Kidney epithelial cell (primary cell): ENCODE measurements at places on chromosomes 1 and 21.

- no peak for DNase-seq
Observed at GRCh38 chr21:28196981-28197380, 795.7 kb downstream of the LTN1 start.

GRCh38 chr1:214208460-214208859 lies 72.5 kb upstream of the SMYD2 start:
- DNase-seq = no peak

DNA sequence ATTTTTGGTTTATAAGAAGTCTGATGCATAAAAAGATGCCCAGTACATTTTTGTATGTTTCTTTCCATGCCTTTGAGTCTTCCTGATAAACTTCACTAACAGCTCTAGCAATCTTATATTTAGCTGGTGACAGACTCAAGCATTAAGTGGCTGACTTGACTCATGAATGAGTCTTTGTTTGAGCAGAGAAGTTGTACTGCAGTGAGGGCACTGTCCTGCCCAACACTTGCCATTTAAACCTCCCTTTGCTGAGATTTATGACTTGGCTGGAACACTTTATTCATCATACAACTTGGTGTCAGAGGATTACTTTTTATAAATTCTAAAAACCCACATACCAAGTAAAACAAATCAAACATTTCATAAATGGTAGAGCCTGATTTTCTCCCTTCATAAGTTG lies 14.6 kb upstream of the CAMSAP2 start:
- DNase-seq = no peak

DNA sequence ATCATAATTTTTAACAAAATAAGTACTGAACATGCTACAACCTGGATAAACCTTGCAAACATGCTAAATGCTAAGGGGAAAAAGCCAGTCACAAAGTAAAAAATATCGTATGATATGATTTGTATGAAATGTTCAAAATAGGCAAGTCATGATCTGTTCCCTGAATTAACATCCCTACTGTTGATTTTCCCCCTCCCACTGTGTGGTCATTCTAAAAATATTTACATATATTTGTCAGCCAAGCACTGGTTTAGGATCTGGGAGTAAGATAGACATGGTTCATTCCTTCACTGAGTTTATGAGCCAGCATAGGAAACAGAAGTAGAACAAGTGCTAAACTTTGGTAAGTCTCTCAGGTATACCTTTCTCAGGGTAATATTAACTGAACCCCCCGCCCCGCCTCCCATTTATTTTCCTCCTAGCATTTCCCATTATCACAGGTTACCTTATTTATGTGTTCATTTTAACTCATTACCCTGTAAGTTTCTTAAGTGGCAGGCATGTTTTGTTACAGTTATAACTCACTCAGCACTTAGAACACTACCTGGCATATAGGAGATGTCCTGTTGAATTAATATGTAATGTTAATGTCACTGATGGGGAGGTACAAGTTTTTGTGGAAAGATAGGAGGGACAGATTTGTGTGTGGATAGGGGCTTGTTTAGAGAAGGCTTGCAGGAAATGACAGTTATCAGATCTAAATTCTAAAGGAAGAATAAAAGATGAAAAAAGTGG lies 12.3 kb downstream of the UQCRH start:
- DNase-seq = no peak

DNA sequence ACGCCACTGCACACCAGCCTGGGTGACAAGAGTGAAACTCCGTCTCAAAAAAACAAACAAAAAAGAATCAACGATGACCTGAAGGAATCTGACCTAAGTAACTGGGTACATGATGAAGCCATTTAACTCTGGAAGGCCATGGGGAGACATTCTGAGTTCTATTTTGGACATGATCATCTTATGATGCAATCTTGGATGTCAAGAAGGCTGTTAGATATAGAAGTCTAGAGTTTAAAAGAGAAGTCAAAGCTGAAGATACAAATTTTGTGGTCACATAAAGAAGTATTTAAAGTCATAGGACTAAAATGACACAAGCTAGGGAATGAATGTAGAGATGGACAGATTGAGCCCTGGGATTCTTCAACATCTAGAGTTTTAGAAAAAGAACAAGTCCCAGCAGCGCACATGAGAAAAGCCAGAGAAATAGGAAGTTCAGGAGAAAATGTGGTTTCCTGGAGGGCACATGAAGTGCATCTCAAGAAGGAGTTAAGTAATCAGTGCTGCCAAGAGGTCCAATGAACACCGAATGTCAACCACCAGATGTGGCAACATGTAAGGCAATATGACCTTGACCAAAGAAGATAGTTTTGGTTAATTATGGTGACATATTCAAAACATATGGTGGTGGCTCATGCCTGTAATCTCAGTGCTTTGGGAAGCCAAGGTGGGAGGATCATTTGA lies 26.8 kb downstream of the ELK4 start:
- no peak for DNase-seq

- DNase-seq = peak; percentile 29
Observed at GRCh38 chr21:17572431-17572830, 40.3 kb downstream of the BTG3 start.

- DNase-seq = no peak
Observed at GRCh38 chr1:85340427-85340826, 64.0 kb upstream of the BCL10 start.

- DNase-seq = peak; percentile 58
Observed at GRCh38 chr1:72282271-72283021, at the start of gene NEGR1. TSS of gene NEGR1 (minus strand) at chr1:72282539.

- no peak for DNase-seq
Observed at GRCh38 chr1:52876843-52877242, 34.3 kb downstream of the ZYG11A start.
